ENCODE measurements at places on chromosomes 2 and 18.

DNA sequence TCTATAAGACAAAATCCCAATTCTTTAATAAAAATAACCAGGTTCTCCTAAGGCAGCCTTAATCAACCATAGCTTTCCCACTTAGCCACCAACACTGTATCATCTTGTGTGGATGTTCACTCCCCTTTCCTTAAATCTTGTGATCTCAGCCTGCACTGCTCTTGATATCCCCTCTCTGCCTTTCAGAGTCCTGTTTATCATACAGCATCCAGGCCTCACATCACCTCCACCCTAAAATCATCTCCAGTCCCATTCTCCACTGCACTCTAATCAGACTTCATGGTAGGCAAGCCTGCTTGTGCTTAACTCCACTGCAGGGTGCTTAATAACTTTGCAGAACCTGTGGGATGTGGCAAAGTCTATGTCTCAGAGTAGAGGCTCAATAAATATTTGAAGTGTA lies 18.8 kb downstream of the ARHGAP15 start:
- DNase-seq = no peak

- no peak for DNase-seq
Observed at GRCh38 chr18:76056471-76057110, 438.5 kb downstream of the ZNF516 start.

DNA sequence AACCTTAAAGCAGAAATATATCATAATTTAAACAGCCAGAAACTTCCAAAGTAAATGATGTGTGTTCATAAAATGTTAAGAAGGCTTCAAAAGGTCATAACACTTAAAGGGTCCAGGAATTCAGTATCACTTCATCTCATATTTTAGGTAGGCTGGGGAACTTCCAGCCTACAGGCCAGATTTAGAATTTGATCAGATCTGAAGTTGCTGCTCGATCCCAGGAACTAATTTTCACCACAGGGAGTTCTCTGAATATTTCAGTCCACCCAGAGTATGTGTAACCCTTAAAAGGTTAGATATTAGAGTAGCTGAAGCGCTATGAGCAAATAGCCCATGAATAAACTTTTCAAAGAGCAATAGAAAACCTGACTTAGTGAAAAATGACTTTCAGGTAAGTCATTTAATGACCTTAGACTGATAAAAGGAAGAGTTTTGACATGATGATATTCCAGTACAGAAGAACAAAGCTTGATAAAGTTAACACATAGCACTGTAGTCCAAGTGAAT lies 1.7 kb downstream of the WIPF1 start:
- no peak for DNase-seq

- no peak for DNase-seq
Observed at GRCh38 chr2:20196657-20197161, 28.2 kb downstream of the SDC1 start.

- DNase-seq = no peak
Observed at GRCh38 chr2:238021327-238021726, 39.5 kb upstream of the SCLY start.

GRCh38 chr2:55133467-55134315 lies 83.4 kb upstream of the RTN4 start:
- DNase-seq = peak; percentile 12

DNA sequence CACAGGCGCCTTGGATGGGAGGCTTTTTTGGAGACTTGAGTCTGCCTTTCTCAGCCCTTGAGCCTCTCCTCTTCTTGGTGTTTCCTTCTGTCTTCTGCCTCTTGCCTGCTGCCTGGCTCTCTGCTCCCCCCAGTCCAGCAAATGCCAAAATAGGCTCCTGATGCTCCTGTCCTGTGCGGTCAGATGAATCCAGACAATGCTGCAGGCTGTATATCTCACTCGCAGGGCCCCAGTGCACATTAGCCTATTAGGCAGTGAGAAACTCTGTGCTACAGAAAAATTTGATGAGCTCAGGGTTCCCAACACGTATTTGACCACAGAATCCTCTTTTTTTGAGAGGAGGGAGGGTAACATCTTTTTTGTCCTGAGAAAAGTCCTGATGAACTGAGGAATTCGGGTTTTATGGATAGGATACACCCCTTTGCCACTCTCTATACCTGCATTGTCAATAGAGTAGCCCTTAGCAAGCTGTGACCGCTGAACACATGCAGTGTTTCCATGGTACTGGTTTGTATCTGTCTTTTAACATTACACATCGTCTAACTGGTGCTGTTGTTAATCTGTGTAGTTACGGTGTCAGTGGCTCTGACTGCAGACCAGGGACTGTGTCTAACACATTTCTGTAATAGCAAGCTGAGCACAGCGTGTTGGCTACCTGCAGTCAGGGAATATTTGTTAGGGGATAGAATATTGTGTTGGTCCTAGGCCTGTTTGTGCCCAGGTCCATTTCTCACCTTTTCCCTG lies 50.8 kb downstream of the FAM228A start:
- DNase-seq = no peak
